Mucosa of gallbladder (tissue), 1 donor: ENCODE measurements at places on chromosomes 7 and 10. TPM values are rescaled to one million over a fixed set of nuclear protein-coding genes. Genes with fewer than 3 reads are reported as not detected.

FAM25C gene
- total RNA-seq, result not detected

DNA sequence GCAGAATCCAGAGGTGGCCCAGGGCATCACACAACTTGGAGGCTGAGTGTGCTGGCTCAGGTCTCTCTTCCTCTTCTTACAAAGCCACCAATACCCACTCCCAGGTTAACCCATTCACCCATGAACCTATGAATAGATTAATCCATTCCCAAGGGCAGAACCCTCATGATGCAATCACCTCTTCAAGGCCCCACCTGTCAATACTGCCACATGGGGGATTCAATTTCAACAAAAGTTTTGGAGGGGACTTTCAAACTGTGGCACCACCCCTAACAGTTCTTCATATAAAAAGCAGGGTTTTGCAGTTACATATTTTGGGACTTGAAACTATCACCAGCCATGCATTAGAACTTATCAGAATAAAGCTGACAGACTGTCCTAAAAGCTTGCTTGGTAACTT lies 193.6 kb upstream of the RNF32 start:
- DNase-seq, result no peak

TBL2 gene
- total RNA-seq, result 39.2 TPM

DNA sequence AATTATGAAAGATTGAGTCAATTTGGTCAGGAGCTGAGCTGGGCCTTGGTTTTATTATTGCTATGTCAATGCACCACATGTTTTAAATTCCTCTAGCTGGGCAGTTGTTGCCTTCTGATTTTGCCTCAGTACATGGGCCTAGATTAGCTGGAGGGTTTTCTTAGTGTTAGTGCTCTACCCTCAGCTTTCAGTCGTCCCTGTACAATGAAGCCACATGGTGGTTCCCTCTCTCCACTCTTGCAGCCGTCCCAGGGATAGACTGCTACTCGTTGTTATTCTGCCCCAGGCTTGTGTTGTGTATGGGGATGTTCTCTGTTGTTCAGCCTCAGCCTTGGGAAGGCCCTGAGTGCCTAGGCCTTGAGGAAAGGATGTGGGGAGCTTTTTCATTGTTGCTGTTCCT lies 37.0 kb downstream of the NHLRC2 start:
- DNase-seq, result no peak

DNA sequence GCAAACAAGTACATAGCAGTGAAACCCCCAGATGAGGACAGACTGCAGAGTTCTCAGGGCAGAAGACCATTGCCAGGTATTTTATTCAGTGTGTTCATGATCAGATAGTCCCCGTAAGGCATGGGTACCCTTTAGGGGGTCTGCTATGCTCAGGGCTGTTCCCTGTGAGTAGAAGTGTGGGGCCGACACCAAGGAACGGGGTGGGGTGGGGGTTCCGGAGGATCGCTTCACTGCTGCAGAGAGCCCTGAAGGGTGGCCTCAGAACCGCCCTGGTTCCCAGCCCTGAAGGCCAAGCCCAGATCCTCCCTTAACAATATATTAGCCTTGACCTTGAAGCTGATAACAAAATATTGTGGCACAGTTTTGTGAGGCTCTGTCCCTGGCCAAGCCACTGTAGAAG lies 89.6 kb downstream of the ACTR3B start:
- DNase-seq, result no peak

EBLN1 gene
- total RNA-seq, result not detected

GRCh38 chr10:73889014-73889413 lies 14.7 kb upstream of the CAMK2G start:
- no peak for DNase-seq

GRCh38 chr7:144404946-144405345 lies 1.5 kb upstream of the NOBOX start:
- DNase-seq, result no peak

- DNase-seq, result no peak
These were observed 11.0 kb downstream of the ZNF862 start for GRCh38 chr7:149849174-149849573.

DNA sequence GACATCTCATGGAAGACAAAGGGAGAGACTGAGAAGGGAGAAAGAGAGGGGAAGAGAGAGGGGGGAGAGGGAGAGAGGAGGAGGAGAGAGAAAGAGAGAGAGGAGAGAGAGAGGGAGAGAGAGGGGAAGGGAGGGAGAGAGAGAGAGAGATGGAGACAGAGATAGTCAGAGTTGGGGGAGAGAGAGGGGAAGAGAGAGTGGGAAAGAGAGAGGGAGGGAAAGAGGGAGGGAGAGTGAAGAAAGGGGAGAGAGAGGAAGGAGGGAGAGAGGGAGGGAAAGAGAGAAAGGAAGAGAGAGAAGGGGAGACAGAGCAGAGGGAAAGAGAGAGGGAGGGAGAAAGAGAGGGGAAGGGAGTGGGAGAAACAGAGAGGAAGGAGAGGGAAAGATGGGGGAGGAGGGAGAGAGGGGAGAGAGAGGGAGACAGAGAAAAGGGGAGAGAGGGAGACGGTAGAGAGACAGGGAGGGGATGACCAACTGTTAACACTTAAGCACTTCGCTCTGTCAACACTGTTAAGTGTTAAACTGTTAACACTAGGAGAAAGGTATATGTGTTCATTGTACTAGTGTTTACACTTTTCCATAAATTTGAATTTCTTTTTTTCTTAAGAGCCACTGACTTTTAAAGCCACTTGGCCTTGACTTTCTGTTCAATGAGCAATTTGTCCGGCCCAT lies 21.8 kb upstream of the SDK1 start:
- no peak for DNase-seq

DNA sequence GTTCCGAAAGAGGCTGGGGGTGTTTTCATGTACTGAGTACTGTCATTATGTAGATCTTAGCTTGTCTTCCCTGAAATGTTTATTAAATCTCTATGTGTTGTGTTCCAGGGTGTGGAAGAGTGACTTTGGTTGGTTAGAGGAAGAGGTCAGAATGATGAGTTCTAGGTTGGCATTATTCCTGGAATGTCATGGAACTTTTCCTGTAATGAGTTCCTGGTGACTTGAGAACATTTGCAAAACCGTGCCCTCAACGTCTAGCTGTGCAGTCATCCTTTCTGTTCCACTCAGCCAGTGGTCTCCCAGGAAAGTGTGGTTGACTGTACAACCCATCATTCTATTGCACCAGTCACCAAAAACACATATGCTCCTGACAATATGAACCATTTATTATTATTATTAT lies 129.6 kb downstream of the BICC1 start:
- DNase-seq, result no peak

CABCOCO1 gene
- total RNA-seq, result 0.75 TPM

DNA sequence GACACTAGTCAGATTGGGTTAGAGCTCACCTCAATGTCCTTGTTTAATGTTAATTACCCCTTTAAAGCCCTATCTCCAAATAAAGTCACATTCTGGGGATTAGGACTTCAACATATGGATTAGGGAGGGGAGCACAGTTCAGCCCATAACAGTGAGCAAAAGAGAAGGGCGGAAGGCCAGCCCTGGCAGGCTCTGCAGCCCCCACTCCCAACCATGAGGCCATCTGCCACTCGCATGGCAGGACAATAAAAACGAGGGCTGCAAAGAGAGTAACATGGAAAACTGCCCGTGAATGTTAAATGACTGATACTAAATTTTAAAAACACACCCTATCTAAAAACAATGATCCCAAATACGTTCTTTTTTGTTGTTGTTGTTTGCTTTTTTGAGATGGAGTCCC lies 38.7 kb downstream of the RGS10 start:
- no peak for DNase-seq

DNA sequence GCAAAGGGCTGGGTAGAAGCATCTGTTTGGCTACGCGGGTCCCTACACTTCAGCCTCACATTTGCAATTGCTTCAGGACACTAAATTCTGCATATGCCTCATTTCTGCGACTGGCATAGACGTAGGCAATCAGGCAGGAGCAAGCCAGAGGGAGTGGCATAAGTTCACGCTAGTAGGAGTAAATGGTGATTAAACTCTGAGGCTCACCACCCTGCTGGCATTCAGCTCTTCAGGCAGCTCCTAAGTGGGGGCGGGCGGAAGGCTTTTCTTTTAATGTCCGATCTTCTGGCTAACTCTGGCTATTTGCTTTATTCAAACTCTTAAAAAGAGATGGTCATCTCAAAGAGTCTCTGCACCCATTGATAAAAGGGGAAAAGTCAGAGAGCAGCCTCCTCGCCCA lies 45.3 kb downstream of the RGS10 start:
- DNase-seq, result no peak

GRCh38 chr10:71863203-71863602 lies 12.2 kb upstream of the PSAP start:
- DNase-seq, result no peak

ZSCAN21 gene
- 12.7 TPM for total RNA-seq

DNA sequence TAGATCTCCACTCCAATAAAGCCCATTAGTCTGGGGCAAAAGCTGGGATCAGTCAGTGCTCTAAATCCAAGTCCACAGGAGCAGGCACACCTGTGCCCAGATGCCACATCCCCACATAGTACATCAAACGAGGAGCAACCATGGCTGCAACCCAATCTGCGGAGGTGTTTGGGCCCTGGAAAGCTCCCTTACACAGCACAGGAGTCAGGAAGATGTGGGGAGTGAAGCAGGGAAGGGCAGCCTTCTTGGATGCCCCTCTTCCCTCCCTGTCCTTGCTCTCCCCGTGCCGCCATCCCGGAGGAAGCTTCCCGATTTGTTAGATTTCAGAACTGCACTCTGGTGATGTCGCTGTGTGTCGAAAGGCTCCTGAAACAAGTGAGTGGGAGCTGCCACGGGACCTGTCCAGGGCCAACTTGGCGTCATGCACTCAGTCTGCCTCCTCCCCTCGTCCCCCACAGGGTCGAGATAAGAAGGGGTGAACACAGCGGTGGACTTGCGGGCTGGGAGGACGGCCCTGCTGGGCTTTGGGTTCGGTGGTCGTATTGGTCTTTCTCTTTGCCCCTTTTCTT lies 230.6 kb upstream of the GRB10 start:
- DNase-seq, result no peak

DNA sequence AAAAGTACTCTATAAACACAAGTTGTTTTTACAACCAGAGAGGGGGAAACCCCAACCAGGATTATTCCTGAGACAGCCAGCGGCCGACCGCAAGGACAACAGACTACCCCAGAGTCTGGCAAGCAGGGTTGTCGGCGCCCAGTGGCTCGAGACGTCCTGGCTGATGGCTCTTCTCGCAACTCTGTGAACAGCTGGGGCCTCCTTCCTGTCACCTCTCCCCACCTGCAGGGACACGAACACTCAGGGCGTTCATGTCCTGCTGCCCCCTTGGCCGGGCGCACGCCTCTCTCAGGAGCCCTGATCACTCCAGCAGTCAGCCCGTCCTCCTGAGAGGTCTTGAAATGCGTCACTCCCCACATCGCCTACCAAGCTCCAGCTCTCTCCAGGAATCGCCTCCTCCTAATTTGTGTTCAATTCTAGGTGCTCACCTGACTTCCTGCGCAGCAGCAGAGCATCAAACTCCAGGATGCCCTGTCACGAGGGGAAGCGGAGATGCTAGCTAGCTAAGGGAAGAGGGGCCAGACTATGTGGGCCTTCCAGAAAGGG lies 66.4 kb upstream of the TNRC18 start:
- no peak for DNase-seq

ALDH18A1 gene
- total RNA-seq, result 95.4 TPM

DNA sequence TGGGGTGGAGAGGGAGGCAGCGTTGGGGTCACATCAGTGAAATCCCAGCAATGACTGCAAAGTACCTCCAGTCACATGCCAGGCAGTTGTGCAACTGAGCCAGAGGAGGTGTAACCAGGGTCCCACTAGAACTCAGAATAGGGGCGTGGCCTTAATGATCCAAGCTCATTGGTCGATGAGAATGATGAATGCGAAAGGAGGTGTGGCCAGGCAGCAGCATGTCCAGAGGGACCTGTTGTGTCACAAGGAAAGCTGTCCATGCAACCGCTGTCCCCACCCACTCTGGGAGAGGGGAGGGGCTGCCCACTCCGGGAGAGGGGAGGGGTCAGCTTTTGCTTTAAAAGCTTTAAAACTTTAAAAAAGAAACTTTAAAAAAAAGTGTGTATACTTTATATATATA lies 25.3 kb upstream of the MTPAP start:
- DNase-seq, result no peak

DNA sequence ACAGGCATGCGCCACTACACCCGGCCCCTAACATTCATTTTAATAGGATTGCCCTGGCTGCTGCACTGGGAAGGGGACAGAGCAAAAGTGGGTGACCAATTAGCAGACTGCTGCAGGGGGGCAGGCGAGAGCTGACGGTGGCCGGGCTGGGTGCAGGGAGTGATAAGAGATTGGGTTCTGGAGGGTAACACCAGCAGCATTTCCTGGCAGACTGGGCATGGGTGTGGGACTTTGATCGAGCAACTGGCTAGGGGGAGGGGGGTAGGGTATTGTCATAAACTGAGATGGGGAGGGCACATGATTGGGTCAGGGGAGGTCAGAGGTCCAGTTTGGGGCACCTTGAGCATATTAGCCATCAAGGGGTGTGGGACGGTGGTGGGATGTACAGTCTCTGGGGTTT lies 20.2 kb upstream of the AMZ1 start:
- no peak for DNase-seq

GRCh38 chr10:101225846-101226421 lies 3.3 kb downstream of the LBX1 start:
- no peak for DNase-seq

DNA sequence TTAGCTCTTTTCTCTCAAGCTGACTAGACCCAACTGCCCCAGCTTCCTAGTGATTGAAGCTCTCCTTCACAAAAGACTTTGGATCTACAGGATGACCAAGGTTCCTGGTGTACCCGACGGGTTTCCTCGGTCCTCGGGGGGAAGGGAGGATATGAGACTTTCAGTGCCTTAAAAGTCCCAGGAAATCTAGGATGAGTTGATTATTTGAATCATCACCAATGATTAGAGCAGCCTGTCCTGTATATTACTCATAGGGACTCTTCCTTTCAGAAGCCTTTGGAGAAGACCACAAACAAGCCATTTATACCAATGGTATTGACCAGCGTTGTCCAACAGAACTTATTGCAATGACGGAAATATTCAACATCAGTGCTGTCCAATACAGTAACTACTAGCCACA lies 6.1 kb upstream of the ACTA2 start:
- no peak for DNase-seq

GRCh38 chr10:74113546-74113945 lies 37.1 kb downstream of the AP3M1 start:
- DNase-seq, result no peak
